EH (cell line): ENCODE measurements at places on chromosomes 16 and 17.

- DNase-seq: peak; percentile 50
Observed at GRCh38 chr16:75306099-75306762, 54.8 kb upstream of the BCAR1 start.

- peak; percentile 7 for DNase-seq
Observed at GRCh38 chr17:81723651-81724209, 11.6 kb downstream of the SLC25A10 start.

- no peak for DNase-seq
Observed at GRCh38 chr16:55508271-55508921, 476 bp upstream of the LPCAT2 start.

DNA sequence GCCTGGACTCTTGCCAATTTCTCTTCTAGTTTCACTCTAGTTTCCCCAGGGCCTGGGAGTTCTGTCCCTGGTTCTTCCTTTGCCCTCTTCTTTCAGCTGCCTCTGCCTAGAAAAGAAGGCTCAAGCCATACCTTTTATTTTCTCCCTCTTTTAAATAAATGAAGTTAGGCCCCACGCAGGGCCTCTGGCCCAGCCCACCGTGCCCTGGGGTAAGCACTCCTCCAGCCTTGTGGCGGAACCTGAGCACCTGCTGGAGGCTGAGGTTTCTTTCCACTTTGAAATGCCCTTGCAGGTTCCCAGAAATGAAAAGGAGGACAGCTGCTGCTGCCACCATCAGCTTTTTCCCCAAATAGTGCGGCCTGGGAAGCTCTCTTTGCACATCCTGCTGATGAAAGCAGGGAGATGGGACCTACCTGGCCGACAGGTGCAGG, 139.4 kb downstream of the CCDC182 start:
- peak; percentile 54 for DNase-seq

- DNase-seq: no peak
Observed at GRCh38 chr16:27670071-27670810, 120.3 kb downstream of the KATNIP start.

GRCh38 chr17:77649717-77650211, 308.7 kb upstream of the TNRC6C start:
- peak; percentile 64 for DNase-seq

GRCh38 chr17:43768382-43768781, 9.8 kb upstream of the SOST start:
- no peak for DNase-seq

- peak; percentile 58 for DNase-seq
Observed at GRCh38 chr17:38322156-38322779, 21.5 kb downstream of the GPR179 start.
